ENCODE measurements at places on chromosomes 7 and 10.

DNA sequence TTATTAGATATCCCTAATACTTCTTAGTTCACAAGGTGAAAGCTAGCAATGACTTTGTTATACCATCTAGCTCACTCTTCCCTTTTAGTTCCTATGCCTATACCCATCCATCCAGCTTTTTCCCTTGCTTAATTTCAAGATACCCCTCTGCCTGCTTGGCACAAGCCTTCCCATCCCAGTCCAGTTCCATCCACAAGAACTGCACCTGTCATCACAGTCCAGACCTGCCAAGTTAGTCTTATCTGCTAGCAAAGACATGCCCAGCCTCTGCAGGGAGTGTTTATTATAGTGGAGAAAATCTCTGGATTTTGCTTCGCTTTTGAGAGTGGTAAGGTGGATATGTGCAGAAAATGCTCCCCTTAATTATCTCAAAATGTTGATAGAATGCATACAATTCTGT is 158.2 kb downstream of the ST7 start:
- no peak for DNase-seq

DNA sequence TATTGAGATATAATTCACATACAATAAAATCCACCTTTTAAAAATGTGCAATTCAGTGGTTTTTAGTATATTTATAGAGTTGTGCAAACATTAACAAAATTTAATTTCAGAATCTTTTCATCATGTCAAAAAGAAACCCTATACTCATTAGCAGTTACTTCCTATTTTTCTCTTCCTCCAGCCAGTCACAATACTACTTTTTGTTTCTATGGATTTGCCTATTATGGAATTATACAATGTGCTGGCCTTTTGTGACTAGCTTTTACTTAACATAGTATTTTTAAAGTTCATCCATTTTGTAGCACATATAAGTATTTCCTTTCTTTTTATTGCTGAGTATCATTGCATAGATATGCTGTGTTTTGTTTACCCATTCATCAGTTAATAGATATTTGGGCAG is 199.9 kb upstream of the IMMP2L start:
- no peak for DNase-seq

DNA sequence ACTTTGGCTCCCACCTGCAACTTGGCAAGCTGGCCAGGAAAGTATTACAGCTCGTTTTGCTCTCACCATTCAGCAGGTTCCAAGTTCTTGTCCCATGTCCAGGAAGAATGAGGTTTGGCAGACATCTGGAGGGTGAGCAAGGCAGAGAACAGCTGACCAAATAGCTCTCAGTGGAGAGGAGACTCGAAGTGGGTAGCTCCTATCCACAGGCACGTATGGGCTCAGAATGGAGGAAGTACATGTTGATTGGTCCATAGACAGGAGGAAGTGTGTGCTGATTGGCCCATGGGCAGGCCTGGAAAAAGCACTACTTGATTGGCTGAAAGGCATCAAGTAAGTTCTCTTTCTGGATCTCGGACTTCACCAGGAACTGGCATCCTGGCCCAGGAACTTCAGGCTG is 3.0 kb upstream of the NCAPG2 start:
- no peak for DNase-seq

GRCh38 chr10:116178086-116178605 is 94.9 kb downstream of the GFRA1 start:
- DNase-seq, result no peak

DNA sequence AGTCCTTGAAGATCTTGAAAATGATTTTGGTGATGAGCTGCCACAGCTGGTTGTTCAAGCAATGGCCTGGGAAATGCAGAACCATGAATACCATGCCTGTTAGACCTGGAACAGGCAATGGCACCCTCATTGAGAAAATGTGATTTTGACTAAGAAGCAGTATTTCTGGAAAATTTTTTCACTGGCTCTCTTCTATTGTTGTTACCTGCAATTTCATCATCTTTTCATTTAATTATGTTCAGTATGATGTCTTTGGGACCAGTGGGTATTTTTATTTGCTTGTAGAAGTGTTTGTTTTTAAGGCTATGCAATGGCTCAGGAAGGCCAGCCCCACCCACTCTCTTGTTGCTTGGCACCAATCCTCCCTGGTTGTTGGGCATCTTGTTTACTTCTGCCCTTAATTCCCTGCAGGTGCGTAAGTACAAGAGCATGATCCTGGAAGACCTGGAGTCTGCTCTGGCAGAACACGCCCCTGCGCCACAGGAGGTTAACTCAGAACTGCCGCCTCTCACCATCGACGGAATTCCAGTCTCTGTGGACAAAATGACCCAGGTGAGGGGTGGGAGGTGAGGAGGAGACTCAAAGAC is 78.6 kb downstream of the NRF1 start:
- no peak for DNase-seq

- no peak for DNase-seq
Observed at GRCh38 chr10:11409357-11409756, 202.1 kb downstream of the USP6NL start.

DNA sequence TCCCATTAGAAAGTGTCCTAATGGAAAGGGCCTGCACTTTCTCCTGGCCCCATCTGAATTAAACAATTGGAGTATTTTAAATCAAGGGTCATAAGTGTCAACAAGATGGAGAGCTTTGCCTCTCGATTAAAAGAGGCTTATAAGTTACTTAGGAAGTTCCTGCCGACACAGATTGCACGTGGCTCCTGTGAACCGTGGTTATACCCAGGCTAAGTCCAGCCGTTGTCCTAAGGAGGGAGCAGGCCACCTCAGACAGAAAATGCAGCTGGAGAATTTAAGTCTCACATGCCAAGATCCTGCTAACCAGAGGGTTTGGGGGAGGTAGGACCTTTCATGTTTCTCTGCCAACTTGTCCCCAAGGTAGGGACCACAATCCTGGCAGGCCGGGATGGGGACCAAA is 626.5 kb upstream of the GALNT17 start:
- DNase-seq, result no peak

DNA sequence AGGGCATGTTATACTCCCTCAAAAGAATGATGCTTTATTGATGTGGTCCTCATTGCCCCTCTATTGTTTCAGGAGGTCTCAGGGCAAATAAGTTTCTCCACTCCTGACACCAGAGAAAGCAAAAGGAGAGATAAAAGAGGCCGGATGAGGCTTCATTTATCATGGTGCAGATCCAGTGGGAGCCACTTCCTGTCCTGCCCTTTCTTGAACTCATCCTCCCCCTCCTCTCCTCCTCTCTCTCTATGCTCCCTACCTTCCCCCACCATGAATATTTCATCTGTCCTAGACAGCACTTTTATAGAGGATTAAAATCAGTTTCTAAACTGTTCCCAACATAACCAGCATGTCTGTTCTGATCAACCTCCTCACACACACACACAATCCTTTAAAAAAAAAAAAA is 172.2 kb upstream of the KMT2E start:
- no peak for DNase-seq

DNA sequence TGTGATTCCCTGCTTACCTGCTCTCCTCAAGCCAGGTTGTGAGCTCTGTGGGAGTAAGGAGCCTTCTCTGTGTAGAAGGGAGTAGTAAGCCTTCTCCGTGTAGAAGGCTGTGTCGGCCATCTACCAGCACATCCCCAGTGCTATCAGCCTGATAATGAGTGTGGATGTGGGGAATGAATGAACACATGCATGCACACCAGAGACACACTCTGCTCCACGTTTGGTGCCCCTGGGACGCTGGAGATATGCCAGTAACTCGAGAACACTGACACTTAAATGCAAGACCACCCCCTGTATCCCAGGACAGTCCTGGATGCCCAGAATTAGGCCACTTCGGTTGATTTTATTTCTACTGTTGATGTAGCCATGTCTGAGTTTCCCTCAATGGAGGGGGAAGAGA is 21.1 kb upstream of the GPR26 start:
- DNase-seq, result no peak

- no peak for DNase-seq
Observed at GRCh38 chr10:133326745-133327650, 9.7 kb downstream of the CALY start.

- DNase-seq, result no peak
Observed at GRCh38 chr10:14524691-14525324, 194.1 kb upstream of the FRMD4A start.

DNA sequence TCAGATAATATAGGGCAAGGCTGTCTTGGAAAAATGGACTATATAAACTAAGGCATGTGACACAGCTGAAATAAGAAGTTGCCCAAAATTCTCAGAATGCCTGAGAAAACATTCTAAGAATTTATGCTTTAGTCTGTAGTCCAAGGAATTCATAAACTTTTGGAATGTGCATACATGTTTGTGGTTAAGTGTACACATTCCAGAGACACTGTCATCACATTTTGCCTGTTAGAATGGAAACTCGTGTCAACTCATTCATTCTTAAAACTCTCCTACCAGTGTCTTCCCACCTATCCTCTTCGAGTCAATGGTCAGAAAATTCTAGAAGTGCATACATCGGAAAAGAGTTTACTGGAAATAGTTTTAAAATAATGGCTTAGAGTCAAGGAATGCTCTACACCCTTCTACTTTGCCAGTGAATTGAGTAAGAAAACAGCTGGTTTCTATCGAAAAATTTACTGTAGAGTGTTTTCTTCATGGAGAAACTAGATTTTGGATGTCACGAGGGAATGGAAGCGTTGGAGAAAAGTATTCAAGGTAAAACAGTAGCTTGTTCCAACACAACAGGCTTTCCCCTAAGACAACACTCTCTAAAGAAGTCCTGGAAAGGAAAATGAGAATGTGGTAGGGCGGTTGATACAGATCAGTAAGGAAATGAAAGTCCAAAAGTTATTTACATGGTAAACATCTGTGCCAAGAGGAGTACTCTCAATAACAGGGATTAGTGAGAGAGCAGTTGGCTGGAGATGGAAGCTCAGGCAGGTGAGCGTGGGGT is 1177.6 kb upstream of the C7orf33 start:
- no peak for DNase-seq

DNA sequence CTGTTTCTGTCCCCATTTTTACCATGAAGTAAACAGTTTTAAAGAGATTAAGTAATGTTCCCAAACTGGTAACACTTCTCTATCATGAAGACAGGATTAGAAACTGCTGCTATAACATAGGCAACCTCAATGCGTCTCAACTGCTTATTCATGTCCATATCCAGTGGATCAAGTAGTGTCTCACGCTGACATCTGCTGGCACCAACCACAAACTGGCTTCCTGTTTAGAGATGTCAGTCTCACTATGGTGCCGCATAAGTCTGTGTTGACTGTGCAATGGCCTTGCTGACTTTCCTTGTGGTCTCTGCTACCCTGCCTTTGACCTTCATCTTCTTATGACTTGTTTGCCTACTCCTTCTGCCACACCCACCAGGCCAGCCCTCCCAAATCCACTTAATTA is 369.6 kb upstream of the DPP6 start:
- peak; percentile 14 for DNase-seq

GRCh38 chr7:55557666-55558188 is 14.6 kb downstream of the VOPP1 start:
- no peak for DNase-seq

- DNase-seq, result no peak
Observed at GRCh38 chr7:98567991-98568390, 49.1 kb upstream of the NPTX2 start.

DNA sequence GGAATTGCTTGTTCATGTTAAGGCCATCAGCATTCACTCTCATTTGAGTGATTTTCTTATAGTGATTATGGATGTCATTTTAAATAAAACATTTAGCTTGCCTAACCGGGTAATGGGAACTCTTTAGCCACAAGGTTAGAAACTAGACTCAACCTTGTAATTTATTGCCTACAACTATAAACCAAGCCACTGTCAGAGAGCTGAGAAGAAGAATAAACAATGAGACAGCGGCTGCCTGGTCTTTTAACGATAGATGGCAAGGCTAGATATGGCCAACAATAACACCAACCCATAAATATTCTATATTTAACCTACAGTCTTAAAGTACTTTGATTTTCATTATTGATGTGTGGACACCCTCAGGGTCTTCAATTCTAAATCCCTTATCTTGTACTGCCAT is 27.8 kb upstream of the INHBA start:
- DNase-seq, result no peak

DNA sequence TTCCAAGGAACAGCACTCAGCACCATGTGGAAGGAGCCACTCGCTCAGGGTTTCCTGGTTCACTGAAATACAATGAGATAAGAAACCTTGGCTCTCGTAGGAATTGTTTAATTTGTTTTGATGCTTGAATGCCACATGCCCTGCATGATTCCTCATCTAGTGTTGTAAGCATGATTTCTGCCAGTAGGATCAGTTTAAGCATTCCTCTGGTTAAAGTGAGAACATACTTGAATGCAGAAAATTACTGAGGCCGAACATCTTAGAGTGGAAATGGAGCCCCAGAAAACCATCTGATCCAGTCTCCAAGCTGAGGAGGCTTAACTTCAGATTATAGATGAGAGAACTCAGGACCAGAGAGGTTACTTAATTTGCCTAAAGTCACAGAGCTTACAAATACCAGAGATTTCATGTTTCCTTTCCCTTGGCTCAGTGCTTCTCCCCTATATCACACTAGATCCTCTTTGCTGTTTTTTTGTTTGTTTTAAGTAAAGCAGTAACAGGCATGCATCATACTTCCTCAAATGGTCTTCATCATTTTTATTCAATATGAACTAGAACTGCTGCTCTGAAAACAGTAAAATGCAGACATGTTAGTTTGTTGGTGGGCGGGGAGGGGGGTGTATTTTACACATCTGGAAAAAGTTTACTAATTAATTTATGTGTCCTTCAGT is 125.1 kb downstream of the ADAM12 start:
- no peak for DNase-seq

- DNase-seq, result no peak
Observed at GRCh38 chr10:69494626-69495558, 43.6 kb downstream of the TSPAN15 start.

DNA sequence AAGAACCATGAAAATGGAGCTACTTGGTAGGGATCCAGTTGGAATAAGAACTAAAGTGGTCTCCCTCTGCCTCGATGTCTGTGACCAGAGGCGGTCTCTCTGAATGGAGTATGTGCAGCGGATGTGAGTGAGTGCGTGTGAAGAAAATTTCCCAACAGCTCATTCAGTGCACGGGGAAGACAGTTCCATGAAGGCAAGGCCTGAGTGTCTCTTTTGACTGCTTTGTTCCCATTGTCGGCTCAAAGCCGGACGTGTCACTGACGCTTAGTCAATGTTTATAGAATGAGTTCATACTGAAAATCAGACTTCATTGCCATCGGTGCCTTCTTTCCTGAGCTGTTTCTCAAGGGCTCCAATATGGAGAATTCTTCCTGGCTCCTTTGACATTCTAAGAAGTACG is 55.3 kb upstream of the GRB10 start:
- no peak for DNase-seq

DNA sequence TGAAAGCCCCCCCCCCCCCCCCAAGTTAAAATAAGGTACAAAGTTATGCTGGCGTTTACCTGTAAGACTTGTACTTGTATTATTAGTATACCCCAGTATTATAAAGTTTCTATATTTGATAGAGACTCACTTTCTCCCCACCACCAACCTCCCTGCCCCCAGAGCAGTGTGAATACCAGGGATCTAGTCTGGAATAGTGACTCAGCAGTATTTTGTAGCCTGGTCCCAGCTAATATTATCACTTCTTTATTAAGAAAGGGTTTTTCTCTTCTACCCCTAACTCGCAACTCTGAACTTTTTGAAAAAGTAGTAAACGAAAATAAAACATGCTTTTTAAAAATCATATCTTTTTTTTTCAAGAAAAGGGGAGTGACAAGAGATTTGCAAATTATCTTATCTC is 26.7 kb downstream of the GLI3 start:
- DNase-seq, result no peak

All from neuronal stem cell (in vitro differentiated cells).